ENCODE measurements at places on chromosomes 6 and 20.

DNA sequence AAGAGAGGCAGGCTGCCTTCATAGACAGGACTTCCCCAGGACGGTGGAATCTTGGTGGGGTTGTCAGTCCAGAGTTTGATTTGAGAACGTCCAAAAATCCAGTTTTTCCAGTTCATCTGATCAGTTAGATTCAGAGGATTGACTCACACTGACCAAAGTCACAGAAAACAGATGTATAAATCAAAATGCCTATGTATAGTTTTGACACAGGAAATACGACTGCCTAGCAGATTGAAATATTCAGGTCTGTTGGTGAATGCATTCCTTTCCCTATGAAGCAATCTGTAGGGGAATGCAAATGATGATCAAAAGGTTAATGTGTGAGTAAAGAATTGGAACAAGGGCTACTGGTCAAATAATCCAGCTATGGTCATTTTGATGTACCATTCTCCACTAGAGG lies 29.7 kb upstream of the GFOD1 start:
- no peak for DNase-seq

- DNase-seq: no peak
Observed at GRCh38 chr6:137117581-137117980, 55.9 kb downstream of the IL22RA2 start.

- no peak for DNase-seq
Observed at GRCh38 chr6:8743170-8743745, 307.9 kb upstream of the SLC35B3 start.

DNA sequence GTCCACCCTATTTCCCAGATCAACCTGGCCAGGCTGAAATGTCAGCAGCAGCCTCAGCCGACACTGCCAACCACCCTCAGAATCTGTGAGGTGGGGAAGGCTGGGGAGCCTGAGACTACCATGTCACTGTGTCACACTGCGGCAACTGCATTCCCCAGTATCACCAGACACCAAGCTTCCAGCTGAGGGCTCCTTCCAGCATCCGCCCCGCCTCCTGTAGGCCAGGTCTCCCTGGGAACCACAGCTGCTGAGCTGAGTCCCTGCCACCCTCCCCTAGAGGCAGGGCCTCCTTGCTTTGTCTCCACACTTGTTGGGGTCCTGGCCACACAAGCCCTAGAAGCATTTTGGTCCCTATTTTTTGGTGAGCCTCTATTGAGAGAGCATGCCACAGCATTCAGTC lies 115.7 kb downstream of the UNC5CL start:
- DNase-seq: no peak

GRCh38 chr6:38975621-38976049 lies 72.9 kb upstream of the GLP1R start:
- no peak for DNase-seq

- no peak for DNase-seq
Observed at GRCh38 chr20:18978311-18978710, 164.7 kb downstream of the SCP2D1 start.

DNA sequence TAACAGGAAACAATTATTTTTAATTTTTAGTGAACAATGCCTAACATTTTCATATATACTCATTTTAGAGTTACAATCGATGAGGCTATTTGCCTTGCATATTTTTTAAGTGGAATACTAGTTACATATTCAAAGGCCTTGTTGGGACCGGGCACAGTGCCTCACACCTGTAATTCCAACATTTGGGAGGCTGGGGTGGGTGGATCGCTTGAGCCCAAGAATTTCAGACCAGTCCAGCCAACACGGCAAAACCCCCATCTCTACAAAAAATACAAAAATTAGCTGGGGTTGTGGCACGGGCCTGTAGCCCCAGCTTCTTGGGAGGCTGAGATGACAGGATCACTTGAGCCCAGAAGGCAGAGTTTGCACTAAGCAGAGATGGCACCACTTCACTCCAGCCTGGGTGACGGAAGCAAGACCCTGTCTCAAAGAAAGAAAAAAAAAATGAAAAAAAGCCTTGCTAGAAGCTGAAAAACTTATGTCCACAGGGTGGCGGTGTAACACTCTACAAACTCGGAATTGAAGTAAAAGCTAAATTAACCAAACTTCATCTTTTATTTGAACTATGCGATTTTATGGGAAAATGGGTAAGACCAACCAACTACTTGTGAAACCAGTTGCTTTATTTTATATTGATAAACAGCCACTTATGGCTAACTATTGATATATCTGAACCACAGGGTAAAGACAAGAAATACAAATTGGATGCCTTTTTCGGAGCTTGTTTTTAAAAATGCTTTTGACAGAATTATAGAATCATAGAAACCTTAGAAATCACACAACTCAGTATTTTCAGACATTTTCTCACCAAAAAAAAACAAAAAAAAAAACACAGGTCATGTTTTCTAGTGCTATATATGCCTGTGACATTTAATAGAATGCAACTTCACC lies 24.1 kb upstream of the ROS1 start:
- peak; percentile 25 for DNase-seq

DNA sequence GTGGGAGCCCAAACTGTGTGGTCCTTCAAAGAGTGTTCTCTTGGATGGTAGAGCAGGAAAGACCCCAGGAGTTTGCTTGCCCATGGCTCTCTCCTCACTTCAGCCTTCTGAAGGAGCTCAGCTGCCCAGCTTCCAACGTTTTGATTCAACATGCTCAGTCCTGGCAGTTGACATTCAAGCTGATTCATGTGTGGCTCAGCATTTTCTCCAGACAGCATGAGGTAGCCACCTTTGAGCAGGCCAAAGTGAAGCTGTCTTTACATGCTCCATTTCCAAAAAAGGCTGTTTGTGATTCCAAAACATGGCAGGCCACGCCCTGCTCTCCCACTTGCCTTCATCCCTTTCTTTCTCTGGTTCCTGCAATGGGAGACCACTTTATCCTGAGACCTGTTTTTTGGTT lies 280.2 kb downstream of the TBC1D7 start:
- DNase-seq: no peak

DNA sequence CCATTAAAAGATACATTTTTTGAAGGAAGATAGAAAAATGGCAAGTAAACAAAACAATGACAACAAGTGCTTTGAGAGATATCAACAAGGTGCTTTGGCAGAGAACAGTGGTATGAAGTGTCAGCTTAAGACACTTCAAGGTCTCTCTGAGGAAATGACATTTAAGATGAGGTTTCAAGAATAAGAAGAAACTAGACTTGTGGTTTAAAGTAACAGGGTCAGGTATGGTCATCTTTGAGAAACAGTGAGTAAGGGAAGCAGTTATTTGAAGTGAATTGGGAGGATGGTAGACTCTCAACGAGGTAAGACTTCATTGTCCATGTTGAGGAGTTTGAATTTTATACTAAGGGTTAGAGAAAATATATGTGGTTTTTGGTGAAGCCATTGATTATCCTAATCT lies 77.8 kb downstream of the SYCP2L start:
- no peak for DNase-seq

- no peak for DNase-seq
Observed at GRCh38 chr6:111417181-111417585, 65.8 kb downstream of the REV3L start.
